Stimulated activated CD4-positive, alpha-beta T cell treated with anti-CD3 and anti-CD28 coated beads, Interleukin-2, amount 100 ng/mL, for 4 hours (primary cell): ENCODE measurements at places on chromosomes 12 and 14.

- no peak for DNase-seq
Measured at GRCh38 chr14:93683226-93683625, 105.1 kb downstream of the PRIMA1 start.

GRCh38 chr12:14185427-14186192, 179.9 kb upstream of the ATF7IP start:
- DNase-seq = no peak

GRCh38 chr14:36300337-36300736, 20.1 kb downstream of the MBIP start:
- DNase-seq = no peak

DNA sequence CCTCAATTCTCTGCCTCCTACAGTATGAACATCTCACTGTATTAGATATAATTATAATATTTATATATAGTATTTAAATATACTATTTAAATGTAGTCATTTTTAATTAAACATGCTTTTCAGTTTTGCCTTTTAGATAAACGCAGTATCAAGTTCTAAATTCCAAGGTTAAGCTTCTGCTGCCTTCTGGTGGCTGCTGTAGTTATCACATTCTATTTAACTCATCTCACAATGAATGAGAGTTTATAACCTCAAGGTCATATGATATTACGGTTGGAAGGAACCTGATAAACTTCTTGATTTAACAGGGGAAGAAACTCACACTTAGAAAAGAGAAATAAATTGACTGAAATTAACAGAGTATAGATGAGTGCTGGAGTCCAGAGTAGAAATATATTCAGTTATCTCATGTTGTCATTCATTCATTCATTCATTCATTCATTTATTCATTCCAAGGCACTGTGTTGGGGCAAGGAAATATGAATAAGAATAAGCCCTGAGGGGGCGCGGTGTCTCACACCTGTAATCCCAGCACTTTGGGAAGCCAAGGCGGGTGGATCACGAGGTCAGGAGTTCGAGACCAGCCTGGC, 31.9 kb downstream of the GUCY2C start:
- no peak for DNase-seq

GRCh38 chr14:35147186-35147585, 24.8 kb downstream of the PRORP start:
- no peak for DNase-seq

- DNase-seq = no peak
Measured at GRCh38 chr14:104709387-104710039, 14.5 kb upstream of the ADSS1 start.

DNA sequence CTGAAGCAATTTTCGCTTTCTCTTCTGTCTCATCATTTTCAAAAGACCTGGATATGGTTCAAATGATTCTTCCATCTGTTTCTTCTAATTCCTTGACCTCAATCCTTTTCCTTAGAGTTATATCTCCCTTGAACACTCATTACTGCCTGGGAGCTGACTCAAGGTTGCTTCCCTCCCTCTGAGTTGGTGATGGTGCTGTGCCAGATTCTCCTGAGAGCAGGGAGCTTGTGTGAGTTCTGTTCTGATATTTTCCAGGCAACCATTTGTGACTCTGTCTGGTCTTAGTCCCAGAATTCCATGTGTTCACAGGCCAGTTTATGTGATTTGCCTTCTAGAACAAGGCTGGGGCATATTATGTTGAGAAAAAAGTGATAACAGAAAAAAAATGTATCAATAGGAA, 505.1 kb upstream of the SYT1 start:
- DNase-seq = no peak

DNA sequence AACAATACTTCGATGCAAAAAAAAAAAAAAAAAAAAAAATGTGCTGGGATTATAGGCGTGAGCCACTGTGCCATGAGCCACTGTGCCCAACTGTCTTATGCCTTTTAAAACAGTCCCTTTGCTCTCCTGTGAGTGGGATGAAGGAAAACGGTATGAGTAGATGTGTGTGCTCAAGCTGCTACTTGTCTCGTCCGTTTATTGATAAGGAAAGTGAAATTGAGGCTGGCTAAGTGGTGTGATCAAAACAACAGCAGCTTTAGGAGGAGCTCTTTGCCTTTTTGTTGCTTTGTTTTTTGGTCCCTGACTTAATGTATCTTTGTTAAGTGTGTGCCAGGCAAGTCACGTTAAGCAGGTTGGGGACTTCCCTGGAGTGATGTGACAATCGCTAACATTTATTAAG, 275.9 kb downstream of the TMEM132C start:
- no peak for DNase-seq

DNA sequence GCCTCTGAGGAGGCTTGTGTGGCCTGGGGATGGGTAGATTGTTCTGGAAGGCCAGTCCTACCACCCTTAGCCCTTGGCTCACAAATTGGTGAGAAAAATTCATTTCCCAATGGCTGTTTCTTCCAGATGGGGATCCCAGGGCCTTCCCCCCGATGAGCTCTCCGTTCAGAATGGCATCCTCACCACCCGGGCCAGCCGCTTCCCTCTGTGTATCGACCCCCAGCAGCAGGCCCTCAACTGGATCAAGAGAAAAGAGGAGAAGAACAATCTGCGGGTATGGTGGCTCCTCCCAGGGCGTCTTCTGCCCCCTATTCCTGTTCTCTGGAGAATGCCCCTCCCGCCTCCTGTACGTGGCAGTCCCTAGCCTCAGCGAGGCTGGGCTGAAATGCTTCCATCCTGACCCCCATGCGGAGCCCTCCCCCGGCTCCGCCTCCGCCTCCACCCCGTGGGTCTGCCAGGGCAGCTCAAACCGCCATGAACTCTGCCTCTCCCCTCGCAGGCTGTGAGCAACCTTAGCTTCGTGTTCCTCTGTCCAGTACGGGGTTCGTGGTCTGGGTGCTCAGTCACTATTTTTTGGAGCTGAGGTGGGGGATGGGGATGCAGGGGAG, 57.8 kb downstream of the CCDC92 start:
- DNase-seq = no peak

GRCh38 chr12:7039403-7039802, 21.1 kb upstream of the C1S start:
- DNase-seq = no peak

GRCh38 chr14:40445020-40445419, 1012.8 kb upstream of the FBXO33 start:
- DNase-seq = no peak

DNA sequence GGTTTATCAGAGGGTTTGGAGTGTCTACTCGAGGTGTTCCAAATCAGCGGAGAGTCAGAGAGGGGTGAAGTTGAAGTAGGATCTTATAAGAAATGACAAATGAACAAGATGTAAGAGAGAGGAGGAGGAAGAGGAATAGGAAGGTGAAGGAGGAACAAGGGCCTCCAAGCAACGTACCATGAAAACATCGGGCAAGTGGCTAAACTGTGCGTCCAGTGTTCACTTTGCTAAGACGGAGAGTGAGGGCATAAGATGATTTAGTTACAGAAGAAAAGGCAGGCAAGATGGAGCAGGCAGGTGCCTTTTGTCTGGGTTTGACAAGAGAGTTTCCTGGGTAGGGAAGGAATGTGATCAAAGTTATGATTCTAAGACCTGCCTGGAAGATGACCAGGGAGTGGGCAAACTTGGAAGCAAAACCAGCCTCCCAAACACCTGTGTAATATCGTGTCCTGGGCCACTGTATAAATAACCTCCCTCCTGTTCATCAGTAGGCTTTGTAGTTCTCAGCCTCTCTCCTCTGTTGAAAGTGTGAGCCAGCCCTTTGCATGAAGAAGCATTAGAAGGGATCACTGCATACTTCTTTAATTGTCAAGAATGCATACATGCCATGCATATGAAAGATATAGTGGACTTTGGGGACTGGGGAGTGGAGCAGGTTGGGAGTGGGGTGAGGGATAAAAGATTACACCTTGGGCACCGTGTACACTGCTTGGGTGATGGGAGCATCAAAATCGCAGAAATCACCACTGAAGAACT, 111.4 kb downstream of the ZFP36L1 start:
- no peak for DNase-seq

DNA sequence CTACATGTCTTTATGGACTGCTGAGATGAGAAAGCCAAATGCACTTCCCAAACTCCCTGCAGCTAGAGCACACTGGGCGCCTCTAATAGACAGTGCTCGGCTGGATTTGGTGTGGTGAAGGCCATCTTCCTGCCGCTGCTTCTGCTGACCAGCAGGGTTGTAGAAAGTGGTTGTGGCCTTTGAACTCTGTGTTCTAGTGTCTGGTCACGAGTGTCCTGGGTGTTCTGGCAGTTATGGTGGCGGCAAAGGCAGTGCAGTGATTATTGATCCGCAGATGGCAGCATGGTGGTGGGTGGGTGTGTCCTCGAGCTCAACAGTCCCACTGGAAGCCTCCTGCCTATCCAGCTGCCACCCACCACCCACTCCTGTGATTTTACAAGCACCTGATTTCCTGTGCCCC, 43.4 kb downstream of the SMIM41 start:
- DNase-seq = no peak

GRCh38 chr12:49279706-49280159, 14.9 kb downstream of the TUBA1C start:
- DNase-seq = no peak

GRCh38 chr14:64944861-64945260, 2.3 kb upstream of the GPX2 start:
- no peak for DNase-seq
